Posterior cingulate gyrus (tissue), 11 donors: ENCODE measurements at places on chromosomes 16 and 17.

DNA sequence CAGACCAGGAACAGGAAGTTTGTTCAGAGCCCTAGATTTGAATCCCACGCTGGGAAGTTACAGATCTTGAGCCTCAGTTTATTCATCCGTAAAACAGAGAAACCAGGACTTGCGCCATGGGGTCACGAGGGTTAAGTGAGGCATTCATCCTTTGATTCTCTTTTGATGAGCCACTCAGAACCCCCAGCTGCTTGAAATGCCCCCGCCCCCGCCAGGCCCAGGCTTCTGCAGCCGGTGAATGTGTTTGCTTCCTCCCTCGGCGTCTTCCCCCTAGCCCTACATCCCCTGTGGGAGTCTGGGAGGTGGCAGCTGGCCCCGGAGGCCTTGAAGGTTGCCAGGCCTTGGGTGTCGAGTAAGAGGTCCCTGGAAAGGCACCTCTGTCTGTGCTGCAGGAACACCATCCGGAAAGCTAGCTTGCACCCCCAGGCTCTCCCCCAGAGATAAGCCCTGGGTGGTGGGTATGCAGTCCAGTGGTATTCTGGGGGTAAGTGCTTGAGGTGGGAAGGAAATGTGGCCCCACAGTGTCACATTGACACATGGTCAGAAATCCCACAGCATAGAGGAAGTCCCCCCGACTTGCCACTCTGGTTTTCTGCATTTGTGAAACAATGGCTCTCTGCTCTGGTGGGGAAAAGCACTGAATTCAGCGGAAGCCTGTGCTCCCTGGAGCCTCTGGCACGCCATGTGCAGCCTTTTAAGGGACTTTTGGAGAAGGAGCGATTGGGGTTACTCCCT is 14.9 kb downstream of the IRF8 start:
- no peak for DNase-seq

DNA sequence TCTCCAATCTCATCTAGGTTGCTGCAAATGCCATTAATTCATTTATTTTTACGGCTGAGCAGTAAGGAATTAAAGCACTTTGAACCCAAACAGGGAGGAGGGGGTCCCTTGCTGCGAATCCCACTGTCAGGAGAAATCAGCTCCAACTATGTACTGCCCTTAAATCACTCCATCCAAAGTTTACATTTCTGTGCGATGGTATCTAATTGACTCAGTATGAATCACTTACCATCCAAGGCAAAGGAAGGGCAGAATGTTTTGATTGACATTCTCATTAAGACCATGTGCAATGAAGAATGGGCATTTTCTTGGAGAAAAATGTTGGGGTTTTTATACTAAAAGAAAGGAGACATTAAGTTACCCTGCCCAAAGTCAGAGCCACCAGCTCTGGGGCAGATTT is 47.7 kb upstream of the XYLT1 start:
- DNase-seq = no peak

DNA sequence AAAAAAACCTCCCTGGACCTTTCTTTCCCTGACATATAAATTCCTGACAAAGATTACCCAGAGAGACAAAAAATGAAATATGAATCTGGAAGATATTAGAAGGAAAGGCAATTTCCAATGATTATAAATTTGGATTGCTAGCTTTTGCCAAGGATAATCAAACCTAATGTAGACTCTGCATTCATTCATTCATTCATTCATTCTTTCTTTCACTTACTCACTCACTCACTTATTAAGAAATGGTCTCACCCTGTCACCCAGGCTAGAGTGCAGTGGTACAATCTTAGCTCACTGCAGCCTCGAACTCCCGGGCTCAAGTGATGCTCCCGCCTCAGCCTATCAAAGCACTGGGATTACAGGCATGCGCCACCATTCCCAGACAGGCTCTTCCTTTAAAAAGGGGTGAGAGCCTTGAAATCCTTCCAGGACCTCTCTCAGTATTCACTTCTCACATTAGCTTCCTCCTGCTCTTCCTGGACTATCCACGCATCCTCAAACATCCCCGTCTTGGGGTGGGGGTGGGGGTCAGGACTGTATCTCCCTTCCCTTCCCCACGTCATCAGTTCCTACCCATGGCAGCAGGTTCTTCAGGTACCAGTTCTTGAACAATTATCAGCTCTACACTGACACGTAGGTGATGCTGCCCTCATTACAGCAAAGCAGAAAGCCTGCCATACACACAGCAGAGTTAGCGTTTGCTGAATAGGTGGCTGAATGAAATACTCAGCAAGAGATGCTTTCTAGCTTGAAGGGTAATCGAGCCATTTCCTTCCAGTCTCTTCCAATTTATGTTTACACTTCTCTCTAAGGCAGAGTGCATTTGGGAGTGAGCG is 19.8 kb downstream of the PRPSAP1 start:
- DNase-seq = no peak

- DNase-seq = no peak
Measured at GRCh38 chr16:78402833-78403232, 303.4 kb downstream of the WWOX start.

GRCh38 chr16:7342598-7342997 is 10.0 kb downstream of the RBFOX1 start:
- DNase-seq = no peak

DNA sequence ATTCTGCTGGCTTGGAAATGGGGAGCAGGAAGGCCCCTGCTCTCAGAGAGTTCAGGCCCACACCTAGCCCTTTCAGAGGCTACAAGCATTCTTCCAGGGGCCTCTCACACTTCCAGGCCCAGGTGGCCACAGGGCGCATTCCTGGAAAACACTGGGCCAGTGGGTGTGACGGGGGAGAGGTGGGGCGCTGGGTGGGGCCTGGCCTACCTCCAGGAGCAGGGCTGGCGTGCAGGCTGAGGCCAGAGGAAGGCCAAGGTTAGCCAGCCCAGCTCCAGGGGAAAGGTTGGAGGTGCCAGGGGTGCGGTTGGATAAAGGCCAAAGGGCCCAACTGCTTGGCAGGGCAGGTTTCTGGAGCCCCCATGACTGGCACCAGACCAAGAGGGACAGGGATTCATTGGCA is 198.2 kb downstream of the MAF start:
- DNase-seq = no peak

DNA sequence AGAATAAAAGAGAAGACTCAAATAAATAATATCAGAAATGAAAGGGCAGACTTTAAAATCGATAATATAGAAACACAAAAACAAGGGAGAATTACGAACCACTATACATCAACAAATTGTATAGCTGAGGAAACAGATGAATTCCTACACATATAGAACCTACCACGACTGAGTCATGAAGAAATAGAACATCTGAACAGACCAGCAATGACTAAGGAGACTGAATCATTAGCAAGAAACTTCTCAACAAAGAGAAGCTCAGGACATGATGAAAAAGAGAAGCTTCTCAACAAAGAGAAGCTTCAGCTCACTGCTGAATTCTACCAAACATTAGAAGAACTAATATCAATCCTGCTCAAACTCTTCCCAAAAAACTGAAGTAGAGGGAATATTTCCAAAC is 255.9 kb downstream of the CEP112 start:
- no peak for DNase-seq

DNA sequence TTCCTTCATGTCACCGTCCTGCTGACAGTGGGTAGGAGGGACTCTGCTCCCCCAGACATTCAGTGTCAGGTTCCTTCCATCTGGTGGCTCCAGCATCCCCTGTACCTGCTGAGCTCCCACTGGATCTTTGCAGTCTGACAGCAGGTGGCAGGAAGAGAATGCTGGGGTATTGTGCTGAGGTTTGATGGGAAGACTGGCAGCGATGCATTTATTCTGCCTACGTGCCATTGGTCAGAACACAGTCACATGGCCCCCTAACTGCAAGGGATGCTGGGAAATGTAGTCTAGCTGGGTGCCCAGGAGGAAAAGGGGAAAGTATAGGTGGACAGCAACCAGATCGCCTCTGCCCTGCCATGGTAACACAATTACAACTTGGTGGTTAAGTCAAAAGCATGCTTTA is 44.4 kb downstream of the IRX3 start:
- DNase-seq = no peak

DNA sequence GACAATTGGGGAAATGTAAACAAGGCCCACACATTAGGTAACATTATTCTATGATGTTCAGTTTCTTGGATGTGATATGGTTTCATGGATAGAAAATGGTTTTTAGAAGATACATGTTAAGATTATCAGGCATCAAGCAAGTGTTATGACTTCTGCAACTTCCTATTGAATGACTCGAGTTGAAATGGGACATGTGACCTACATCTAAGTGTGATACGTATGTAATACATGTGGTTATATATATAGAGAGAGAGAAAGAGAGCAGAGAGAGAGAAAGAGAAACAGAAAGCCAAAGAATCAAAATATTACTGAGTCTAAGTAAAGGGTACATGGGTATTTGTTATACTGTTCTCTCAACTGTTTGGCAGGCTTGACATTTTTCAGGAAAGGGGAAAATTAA is 1.7 kb downstream of the TMEM170A start:
- no peak for DNase-seq

- no peak for DNase-seq
Measured at GRCh38 chr16:74607310-74607961, 522 bp upstream of the GLG1 start.

- DNase-seq = no peak
Measured at GRCh38 chr16:87653234-87653633, 50.9 kb downstream of the JPH3 start.

DNA sequence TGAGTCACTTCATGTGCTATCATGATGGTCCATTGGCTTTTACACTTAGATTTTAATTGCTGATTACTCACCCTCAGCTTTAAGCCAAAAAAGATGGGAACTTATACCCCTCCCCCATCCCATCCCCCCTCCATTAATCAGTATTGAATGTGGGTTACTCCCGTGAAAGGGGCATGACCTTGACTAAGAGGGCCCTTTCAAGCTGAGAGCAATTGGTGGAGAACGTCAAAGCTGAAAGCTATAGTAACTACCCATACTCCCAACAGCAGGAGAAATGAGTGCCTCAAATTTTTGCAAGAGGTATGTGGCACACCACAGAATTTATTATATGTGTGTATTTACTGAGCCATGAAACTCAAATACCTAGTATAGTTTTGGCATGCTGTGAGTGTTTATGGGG is 99.7 kb upstream of the CDH8 start:
- DNase-seq = no peak

DNA sequence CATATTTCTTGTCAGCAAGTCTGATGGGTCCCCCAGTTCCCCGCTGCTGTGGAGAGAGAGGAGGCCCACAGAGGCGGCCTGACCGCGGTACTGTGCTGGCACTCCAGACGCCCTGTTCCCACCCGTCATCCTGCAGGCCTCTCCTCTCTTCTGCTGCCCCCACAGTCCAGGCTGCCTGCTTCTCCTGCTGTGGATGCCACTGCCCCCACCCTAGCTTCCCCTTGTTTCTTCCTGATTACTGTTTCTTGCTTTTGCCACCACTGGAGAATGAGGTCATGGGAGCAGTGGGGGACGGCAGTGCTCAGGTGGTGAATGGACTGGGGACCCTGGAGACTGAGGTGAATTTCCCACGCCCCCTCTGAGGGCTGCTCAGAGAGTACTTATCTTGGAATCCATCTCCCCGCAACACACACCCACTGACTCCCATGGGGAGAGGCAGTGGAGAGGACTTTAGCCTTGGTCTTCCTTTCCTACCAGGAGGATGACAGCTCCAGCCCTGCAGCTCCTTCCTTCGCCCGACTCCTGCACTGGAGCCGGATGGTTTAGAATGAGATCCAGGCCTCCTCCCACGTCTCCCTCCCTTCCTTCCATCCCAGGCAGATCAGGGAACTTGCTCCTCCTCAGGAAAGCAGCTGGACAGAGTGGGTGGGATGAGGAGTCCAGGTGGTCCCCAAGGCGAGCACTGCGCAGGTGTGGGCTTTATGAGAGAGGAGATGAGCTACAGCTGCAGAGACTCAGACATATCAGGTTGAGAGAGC is 60.4 kb downstream of the PLXDC1 start:
- DNase-seq = peak; percentile 44

DNA sequence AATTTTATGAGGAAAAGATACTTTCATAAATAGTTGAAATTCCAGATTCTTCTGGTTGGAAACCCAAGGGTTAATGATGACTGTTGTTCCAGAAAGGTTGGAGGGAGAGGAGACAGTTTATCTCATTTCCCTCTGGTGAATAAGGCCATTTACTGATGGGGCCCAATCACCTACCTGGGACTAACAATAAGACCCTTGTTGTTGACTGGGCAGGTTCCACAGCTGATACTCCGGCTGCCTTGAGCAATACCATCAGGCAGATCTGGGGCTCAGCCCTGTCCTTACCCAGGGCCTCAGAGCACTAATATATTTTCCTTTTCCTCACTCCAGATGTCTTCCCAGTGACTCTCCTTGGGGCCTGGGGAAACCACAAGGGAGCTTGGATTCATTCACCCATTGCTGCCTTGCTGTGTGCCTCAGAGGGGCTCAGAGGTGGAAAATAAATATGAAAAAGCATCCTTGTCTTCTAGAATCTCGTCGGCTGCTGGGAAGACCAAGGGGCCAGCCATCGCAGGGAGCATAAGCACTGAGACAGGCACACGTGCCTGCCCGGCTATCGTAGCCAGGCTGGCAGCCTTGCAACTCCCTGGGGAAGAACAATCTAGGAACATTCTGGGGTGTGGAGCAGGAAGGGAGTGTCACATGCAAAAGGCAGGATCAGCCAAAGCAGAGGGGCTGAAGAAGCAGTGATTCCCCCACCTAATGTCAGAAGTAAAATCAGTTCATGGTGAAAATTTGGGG is 54.4 kb downstream of the MPRIP start:
- DNase-seq = peak; percentile 67

DNA sequence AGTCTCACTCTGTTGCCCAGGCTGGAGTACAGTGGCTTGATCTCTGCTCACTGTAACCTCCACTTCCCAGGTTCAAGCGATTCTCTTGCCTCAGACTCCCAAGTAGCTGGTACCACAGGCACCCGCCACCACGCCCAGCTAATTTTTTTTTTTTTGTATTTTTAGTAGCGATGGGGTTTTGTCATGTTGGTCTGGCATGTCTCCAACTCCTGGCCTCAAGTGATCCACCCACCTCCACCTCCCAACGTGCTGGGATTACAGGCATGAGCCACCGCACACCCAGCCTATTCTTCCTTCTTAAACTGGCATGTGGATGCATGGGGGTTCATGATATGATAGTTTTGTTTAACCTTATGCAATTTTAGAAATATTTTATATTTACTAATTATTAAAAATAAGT is 39.4 kb upstream of the VWA3A start:
- no peak for DNase-seq

- no peak for DNase-seq
Measured at GRCh38 chr16:83356986-83357385, 450.8 kb upstream of the HSBP1 start.

GRCh38 chr16:56871172-56871593 is 6.2 kb downstream of the SLC12A3 start:
- DNase-seq = no peak

GRCh38 chr17:81821603-81822311 is 11.3 kb downstream of the MCRIP1 start:
- DNase-seq = peak; percentile 97
